Epithelial cell of esophagus (primary cell): ENCODE measurements at places on chromosomes 2 and 18.

DNA sequence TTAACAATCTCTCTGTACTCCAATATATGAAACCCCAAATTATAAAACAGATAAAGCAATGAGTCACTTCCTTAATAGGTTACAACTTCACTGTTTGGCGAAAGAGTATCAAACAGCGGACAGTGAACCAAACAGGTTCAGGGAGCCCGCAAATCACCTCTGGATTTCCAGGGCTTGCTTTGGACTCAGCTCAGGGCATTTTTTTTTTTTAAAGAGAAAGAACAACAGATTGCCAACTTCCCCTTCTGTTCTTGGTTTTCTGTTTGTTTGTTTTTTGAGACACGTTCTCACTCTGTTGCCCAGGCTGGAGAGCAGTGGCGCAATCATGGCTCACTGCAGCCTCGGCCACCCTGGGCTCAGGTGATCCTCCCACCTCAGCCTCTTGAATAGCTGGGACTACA, 52.7 kb downstream of the ABCB11 start:
- no peak for DNase-seq

- no peak for DNase-seq
Measured at GRCh38 chr18:56377231-56377630, 261.2 kb downstream of the TXNL1 start.

DNA sequence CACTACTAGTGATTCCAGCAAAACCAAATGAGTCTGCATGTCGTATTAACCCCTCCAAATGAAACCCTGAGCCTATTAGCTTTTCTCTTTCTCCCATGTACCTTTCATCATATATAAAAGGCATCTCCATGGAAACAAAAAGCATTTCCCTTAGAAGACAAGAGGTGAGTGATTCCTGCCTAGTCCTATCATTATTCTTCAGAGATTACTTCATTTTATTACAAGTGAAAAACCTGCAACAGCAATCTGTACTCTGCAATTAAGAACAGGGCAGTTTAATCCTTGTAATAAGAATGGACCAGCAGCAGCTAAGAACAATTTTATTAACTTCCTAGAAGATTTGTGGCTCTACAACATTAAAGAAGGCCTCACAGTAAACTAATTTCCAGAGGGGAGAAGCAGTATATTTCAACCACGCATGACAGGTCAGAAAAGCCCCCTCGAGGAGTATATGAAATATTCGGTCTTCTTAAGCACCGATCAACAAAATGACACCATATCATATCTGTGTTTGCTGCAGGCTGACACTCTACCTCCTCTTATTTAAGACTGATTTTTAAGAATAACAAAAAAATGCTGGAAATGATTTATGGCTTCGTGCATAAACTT, 132.3 kb upstream of the TFPI start:
- DNase-seq: no peak

DNA sequence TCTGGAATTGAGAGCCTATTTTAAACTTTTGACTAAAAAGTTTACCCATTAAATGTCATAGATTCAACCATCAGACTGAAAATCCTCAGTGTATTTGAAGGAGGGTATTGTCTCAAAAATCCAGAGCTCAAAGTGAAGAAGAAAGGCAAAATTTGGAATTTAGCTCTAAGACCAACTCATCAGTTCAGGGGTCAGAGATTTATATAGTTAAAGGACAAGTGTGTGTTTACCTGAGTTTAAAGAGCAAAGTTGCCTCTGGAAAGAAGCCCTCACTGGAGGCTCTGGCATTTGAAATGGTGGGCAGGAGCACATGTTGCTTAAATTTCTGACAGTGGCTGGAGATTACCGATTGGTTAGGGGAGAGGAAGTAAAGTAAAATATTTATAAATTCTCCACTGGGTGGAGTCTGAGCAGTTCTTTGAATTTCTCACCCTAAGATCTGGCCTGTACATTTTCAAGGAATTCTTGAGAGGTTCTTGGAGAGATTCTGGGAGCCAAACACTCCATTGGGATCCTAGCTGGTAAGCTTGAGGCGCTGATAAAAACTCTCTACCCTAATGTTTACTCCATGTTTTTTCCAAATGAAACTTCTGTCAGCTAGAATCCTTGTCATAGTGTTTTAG, at the start of gene KYNU:
Gene KYNU, plus strand, starts transcription at position 449 of the 623 bp plus-strand sequence. CDS start 7,704 bp downstream, outside the sequence.
- DNase-seq: peak; percentile 55

DNA sequence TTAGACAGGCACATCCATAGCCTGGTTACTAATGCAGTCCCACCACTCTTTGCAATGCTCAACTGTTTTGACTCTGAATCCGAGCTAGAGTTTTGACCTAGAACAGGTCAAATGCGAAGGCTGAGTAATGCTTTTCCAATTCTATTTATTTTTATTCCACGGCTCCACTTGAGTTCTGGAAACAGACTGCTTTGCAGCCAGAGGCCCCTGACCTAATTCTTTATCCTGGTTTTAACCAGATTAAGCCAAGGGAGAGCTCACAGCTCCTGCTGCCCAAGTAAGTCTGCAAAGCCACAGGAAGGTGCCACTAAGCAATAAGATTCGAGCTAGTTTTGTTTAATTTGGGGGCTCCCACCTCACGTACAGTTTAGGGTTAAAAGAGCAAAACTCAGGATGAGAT, 51.4 kb downstream of the MREG start:
- no peak for DNase-seq

DNA sequence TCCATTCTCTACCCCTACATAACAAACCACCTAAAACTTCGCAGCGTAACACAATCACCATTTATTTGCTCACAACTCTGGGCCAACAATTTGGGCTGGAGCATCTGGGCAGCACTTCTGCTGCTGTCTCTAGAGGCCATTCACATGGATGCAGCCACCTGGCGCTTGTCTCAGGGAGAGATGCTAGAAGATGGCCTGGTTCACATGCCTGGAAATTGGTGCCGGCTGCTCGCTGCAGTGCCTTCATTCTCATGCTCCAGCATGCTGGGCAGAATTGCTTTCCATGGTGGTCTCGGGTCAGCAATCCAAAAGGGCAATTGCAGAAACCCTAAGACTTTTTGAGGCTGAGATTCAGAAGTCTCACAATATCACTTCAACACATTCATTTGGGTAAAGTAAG, 157.4 kb downstream of the SUCLG1 start:
- no peak for DNase-seq

- DNase-seq: no peak
Measured at GRCh38 chr2:231294571-231295362, 96.3 kb downstream of the ARMC9 start.

GRCh38 chr2:239831861-239832489, 193.2 kb downstream of the NDUFA10 start:
- DNase-seq: no peak

GRCh38 chr2:33673937-33674336, 74.8 kb upstream of the FAM98A start:
- DNase-seq: peak; percentile 11

- no peak for DNase-seq
Measured at GRCh38 chr2:44168681-44169154, at the start of gene PPM1B. Gene PPM1B (plus strand): TSS chr2:44168875. CDS start chr2:44201200, 32,325 bp downstream.

DNA sequence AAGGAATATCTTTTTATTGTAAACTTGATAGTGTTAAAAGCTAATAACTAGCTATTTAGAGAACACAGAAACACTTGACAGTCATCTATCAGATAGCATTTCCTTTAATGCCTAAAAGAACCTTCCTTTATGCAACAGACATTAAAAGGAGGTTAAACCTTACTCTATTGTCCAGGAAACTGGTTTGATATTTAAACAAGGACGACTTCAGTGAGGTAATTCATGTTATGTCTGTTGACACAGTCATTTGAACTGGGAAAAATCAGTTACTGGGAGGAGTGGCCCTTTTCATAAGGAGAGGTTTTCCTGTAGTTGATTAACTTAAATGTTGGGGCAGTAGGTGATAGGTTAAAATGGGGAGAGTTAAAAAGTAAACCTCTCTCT, 6.7 kb downstream of the TGIF1 start:
- DNase-seq: peak; percentile 33

- peak; percentile 64 for DNase-seq
Measured at GRCh38 chr2:23430263-23430662, 45.3 kb downstream of the KLHL29 start.

GRCh38 chr2:55364189-55365055, 55.2 kb downstream of the CCDC88A start:
- peak; percentile 91 for DNase-seq

DNA sequence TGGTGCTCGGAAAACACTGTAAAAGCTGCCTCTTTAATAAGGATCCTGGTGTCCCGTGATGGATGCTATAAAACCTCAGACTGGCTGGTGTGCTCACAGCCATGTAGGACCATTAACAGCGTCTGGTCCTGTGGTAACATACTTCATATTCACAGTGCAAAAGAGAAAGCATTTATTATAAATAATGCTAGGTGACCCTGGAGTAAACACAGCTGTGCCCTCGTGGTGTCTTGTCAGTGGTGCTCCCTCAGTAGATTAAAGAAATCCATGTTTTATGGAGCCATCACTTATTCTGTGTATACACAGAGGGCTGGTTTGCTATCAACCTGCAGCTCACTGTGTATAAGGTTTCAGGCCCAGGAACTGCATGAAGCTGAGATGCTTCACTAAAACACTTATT, 106.9 kb downstream of the CDK15 start:
- DNase-seq: no peak

GRCh38 chr2:148067801-148068200, 46.9 kb downstream of the MBD5 start:
- DNase-seq: no peak

GRCh38 chr2:105390454-105390853, 8.4 kb downstream of the FHL2 start:
- DNase-seq: no peak

- DNase-seq: peak; percentile 97
Measured at GRCh38 chr2:9287400-9288045, 80.9 kb downstream of the ASAP2 start.

GRCh38 chr2:227939271-227940027, 68.0 kb downstream of the DAW1 start:
- peak; percentile 60 for DNase-seq
